ENCODE measurements at places on chromosomes 11 and 22. TPM values are rescaled to one million over a fixed set of nuclear protein-coding genes. Genes with fewer than 3 reads are reported as not detected.
A peak's percentile ranks its signal among the peaks of the same experiment; 100 is the strongest.

GRCh38 chr11:108836541-108836940 lies 171.7 kb downstream of the DDX10 start:
- DNase-seq: no peak

- no peak for DNase-seq
Observed at GRCh38 chr11:13174090-13174489, 103.5 kb upstream of the BMAL1 start.

- DNase-seq: no peak
Observed at GRCh38 chr22:39859903-39860588, 33.5 kb downstream of the ENTHD1 start.

GRCh38 chr11:1882265-1883238 lies 9.1 kb downstream of the PRR33 start:
- DNase-seq: peak; percentile 92

GRCh38 chr22:28521451-28521850 lies 158.2 kb downstream of the TTC28 start:
- no peak for DNase-seq

DNA sequence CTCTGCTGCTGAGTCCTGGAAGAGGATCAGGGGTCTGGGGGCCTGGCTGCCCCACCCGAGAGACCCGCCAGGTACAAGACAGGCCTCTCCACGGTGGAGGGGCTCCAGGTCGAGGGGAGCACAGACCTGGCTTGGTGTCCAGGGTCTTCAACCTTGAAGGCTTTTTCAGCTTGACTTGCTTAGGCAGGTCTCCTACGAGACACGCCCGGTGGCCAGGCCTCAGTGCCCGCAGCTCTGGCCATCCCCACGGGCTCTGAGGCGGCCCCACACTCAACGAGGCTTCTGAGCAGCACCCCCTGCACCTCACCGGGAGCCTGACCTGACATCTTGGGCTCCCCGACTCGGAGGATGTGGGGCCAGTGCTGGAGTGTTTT lies 6.6 kb upstream of the PLXNB2 start:
- DNase-seq: no peak

The GTSE1 gene
- 9.4 TPM for total RNA-seq

The PRPF19 gene
- 78.2 TPM for total RNA-seq

Data from osteocyte (in vitro differentiated cells).